Activated T-cell treated with anti-CD3 and anti-CD28 coated beads for 48 hours (primary cell): ENCODE measurements at places on chromosomes 13 and 19.

DNA sequence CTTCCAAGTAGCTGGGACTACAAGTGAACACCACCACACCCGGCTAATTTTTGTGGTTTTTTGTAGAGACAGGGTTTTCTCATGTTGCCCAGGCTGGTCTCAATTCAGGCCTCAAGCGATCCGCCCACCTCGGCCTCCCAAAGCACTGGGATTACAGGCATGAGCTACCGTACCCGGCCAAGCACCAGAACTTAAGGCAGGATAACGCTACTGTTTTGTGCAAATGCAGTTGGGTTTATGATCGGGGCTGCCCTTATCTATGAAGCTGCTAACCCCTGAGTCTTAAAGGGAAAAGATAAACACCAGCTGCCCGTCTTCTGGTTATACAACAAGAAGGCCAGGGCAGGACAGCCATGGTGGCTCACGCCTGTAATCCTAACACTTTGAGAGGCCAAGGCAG is 12.6 kb upstream of the TM6SF2 start:
- DNase-seq = no peak

GRCh38 chr19:43660301-43660970 is 9.5 kb downstream of the PLAUR start:
- DNase-seq = no peak

DNA sequence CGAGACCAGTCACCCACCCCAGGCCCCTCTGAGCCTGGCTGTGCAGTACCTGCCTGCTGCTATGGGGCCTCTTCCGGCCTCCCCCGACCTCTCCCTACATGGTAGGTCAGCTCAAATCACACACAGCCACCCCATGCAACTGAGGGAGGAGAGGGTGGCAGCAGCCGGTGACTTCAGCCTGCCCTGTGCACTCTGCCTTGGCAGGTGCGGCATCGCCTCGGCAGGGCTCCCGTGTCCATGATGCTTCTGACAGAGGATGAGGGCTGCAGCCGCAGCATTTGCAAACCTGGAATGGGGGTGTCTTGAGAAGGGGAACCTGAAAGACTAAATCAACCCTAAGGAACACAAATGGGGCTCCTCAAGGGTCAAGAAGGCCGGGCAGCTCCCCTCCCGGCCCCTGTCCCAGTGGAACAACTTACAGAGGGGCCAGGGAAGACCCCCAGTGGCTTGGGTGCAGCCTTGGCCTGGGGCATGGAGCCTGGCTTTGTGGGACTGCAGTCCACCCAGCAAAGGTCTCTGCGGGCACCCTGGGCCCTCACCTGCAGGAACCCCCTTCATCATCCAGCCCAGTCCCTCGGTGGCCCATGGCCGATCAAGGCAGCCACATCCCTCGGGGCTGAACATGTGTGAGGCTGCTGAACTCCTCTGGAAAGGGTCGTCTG is 6.7 kb downstream of the TEX29 start:
- DNase-seq = no peak

DNA sequence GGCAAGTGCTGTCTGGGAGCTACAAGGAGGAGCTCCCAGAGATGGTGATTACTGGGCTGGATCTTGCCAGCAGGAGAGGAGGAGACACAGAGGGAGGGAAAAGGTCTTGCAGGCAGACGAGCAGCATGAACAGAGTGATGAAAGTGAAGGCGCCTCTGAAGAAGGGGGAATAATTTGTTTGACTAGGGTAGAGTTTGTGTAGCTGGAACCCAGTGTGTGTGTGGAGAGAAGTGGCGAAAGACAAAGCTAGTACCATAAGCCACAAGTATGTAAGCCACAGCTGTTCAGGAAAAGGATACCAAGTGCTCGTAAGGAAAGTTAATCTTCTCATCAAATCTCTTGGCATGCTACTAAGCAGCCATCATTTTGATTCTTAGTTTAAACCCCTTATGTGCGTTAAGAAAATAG is 5.4 kb downstream of the FLT1 start:
- no peak for DNase-seq

GRCh38 chr19:10550336-10550735 is 6.6 kb downstream of the ATG4D start:
- no peak for DNase-seq
